ENCODE measurements at places on chromosomes 11 and 22. TPM values are rescaled to one million over a fixed set of nuclear protein-coding genes. Genes with fewer than 3 reads are reported as not detected.

DNA sequence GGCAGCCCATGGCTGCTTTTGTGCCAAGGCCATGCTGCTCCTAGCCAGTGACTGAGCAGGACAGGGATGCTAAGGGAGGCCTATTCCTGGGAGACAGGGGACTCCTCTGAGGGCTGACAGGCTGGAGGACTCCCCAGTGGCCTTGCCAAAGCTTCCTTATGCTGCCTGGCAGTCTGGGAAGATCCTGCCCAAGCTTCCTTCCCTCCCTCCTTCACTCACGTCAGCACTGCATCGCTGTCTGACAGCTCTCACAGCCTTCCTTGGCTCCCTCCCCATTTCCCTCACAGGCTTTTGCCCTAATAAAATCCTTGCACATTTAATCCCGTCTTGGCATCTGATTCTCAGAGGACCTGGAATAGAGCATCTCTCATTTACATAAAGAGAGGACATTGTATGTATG is 26.5 kb downstream of the HTR3A start:
- no peak for DNase-seq

Gene USP28
- total RNA-seq = 68.7 TPM

GRCh38 chr11:26715133-26715532 is 6.7 kb downstream of the SLC5A12 start:
- DNase-seq = no peak

DNA sequence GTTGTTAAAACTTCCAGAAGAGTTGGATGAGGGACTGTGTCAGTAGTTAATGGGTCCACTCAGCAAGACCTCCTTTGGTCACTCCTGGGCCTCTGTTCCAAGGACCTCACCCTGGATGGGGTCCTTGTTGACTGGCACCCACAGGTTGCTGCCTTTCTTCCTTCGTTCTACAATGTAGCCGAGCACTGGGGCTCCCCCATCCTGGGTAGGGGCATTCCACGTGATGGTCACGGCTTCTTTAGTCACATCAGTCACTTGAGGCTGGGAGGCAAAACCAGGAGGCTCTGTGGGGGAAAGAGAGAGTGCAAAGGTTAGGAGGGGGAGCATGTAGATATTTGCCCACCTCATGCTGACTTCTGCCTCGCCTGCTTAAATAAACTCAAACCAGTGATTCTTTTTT is 12.0 kb downstream of the TMEM86A start:
- DNase-seq = no peak

DNA sequence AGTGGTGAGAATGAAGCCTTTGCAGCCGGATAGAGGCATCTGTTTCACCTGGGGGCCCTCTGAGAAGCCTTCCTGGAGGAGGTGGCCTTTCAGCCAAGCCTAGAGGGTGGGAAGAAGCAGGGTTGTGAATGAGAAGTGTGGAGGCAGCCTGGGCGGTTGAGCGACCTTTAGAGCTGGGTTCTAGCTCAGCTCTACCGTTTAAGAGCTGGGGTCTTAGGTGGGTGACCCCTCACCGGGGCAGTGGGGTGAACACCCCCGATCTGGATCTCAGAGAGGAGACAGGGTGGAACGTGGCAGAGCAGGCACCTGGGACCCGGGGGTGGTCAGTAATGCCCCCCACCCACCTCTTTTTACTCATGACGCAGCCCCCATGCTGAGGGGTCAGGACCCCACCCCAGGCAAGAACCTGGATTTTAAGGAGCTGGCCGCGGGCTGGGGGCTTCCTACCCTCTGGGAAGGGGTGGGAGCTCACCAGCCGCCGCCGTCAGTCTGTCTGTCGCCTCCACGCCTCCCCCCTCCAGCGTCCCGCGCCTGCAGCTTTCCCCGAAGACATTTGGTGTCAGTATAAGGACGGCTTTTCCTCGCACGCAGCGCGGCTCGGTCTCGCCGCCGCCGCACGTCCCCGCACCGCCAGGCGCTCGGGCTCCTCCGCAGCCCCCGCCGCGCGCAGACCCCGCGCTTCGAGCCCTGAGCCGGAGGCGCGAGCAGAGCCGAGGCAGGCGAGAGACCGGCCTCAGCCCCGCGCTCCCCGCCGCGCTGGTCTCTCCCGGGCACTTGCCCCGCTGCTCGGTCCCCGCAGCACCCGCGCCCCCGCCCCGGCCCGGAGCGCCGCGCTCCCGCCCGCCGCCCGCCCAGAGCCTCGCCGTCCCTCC is 13.3 kb upstream of the CACNA1I start:
- no peak for DNase-seq

Gene KRTAP5-8
- not detected for total RNA-seq

DNA sequence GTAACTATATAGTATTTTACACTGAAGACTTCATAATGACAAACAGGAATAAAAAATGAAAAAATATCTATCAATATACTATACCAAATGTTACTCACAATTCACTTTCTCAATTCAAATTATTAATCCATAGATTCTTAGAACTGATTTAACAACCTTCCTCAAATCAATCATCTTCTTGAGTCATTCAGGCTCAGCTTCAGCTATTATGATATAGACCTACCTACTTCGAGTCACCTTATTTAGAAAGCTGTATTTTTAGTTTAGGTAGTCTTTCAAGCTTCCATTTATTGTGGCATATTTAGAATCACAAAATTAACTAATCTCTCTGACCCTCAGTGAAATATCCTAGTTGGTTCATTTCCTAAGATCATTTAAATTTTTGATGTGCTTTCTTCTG is 8.2 kb downstream of the CREBZF start:
- DNase-seq = no peak

Gene EFCAB6
- total RNA-seq = 3.2 TPM

DNA sequence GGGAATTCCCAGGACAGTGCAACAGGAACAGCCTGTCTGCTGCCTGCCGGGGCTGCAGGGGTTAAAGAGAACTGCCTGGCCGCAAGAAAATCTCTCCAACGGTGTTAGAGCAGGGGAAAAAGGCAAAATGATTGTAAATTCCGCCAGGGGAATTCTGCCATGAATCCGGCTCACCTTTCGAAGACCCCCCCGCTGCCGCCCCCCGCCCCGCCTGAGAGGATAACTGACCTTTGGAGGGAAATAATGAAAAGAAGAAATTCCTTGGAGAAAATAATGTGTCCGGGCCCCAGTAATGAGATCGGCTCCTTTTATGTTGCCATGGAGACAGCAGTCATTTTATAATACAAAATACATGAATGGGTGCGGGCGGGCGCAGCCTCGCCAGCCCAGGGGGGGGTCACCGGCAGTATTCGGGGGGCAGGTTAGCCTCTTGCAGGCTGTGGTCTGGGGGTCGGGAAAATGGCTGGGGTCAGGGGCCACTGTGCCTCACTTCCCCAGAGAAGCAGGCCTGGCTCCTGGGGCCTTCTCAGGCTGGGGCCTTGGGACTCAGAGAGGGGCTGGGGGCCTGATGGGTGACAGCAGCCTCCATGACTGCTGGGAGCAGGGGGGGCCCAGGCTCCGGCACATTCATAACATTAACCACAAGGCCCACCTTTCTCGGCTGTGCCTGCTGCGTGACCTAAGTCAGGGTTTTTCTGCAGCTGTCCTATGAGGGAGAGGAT is 228.1 kb downstream of the MN1 start:
- DNase-seq = no peak

- no peak for DNase-seq
These were observed 27.2 kb upstream of the A4GALT start for GRCh38 chr22:42747701-42748513.

Gene CLDN5
- total RNA-seq = 49.3 TPM

Data from urinary bladder (tissue), 4 donors.